Putamen (tissue), 1 donor: ENCODE measurements at places on chromosomes 1 and 21.

DNA sequence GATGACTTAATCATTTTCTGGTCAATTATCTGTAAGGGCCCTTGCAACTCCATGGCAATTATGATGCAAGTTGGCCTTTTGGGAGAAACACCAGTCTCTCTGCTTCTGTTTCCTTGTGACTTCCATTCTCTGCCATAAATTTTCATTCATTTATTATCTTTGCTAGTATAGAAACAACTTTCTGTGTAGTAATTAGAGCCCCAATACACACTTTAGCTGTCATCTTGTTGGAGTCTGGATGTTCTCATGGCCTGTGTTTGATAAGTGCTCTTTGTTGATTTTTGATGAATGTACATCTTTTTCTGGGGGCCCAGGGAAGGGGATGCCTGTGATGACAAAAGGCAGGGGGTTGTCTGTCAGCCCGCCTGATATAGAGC, 22.4 kb downstream of the PROX1 start:
- no peak for DNase-seq

DNA sequence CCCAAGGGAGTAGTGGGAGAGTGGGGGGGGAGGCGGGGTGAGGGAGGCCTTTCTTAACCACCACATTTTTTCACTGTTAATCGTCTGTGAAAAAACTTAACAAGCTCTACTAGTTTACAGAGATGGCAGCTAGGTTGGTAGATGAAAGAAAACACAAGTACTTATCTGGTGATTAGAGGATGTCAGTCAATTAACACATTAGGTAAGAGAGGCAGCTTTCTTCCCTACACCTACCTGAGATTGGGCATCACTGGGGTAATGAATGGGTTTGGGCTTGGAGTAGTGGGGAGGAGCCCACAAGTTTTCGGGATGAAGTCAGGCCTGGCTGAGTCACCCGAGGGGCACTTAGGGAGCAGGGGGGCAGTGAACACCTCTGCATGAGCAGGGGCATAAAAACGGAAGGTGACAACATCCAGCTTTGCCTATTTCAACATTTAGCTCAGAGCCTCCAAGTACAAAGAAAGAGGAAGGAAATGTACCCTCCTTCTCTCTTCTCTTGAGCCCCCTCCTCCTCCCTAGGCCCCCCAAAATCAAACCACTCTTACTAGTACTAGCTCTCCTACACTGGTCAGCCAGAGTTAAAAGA, 2.5 kb downstream of the LBR start:
- DNase-seq, result no peak

DNA sequence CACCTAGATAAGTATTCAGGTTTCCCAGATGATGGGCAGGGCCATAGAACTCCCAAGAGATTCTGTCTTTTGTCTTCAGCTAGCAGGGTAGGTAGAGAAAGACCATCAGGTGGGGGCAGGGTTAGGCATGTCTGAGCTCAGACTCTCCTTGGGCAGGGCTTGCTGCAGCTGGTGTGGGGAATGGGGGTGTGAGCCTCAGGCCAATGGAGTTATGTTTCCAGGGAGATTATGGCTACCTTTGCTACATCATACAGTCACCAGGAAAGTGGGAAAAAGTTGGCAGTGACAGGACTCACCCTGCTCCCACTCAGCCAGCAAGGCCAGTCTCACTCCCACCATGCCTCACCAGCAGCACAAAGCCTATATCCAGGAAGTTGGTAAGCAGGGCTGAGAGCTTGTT, 77.8 kb downstream of the DRAM2 start:
- no peak for DNase-seq

- DNase-seq, result no peak
Observed at GRCh38 chr1:204445860-204446412, 34.3 kb upstream of the PPP1R15B start.

DNA sequence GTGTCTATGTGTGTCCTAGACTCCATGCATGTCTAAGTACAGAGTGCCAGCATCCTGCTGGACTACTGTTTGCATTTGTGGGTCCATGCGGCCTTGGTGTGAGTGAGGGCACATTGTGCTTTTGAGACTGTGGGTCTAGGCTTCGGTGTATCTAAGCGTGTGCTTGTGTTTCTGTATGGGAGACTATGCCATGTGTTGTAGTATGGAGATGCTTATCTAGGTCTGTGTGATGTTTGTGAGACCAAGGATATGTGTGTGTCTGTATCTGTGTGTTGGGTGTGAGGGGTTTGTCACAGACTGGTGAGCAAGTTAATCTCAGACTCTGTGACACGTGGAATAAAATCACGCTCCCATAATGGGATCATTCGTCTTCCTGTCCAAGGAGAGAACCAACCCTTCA, 14.5 kb downstream of the AHDC1 start:
- no peak for DNase-seq

DNA sequence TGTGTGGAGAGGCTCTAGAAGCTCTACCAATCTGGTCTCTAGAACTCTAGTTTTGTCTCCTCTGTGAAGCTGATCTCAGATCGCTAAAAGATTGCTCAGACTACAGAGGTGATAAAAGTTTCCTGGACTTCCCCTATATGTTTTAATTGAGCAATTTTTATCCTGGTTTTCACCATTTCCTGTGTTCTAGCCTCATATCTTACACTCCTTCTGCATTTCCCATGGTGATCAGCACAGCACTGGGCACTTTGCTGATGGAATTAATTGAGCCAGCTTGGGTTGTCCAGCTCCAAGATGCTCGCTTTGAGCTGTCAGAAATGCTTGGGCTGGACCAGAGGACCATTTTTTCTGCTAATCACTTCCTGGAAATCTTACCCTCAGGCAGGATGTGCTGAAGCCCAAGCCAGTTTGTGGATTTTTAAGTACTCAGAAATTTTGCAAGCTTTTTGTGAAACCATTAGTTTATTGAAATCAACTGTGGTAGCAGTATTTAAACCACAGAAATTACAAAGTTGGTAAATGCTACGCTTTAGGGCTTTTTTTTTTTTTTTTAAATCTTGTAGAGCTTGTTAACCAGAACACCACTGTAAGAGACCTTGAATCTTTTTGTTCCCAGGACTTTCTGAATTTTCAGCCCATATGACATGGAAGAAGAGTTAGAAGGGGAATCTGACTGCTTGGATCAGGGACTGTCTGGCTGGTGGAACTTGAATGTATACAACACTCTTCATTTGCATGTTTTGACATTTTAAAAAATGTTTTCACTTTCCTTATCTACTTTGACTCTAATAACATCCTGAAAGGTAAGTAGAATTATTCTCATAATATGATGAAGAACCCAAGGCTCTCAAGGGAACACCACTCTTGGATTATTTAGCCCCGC, 28.4 kb downstream of the CD48 start:
- DNase-seq, result no peak

- no peak for DNase-seq
Observed at GRCh38 chr1:114232691-114233090, 79.0 kb upstream of the SYT6 start.

DNA sequence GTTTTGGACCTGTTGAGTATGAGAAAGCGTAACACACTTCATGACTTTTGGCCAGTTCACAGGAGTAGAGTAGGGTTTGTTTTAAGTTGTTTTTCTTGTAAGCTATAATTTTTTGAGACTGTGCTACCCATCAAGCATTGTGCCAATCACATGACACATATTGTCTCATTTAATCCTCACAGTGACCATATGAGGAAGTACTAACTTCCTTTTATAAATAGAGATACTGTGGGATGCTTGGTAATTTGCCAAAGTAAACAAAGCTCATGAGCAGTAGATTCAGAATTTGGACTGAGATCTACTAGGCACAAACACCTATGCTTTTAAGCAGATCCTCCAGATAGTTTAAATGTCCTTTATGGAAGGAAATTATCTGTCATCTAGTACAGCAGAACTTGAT, 178.3 kb downstream of the CACNA1E start:
- no peak for DNase-seq

- no peak for DNase-seq
Observed at GRCh38 chr1:158112994-158113758, 67.5 kb upstream of the CD1D start.

- DNase-seq, result no peak
Observed at GRCh38 chr1:8567146-8567545, 249.2 kb downstream of the SLC45A1 start.

GRCh38 chr21:42797522-42797921, 81.8 kb downstream of the WDR4 start:
- DNase-seq, result no peak

DNA sequence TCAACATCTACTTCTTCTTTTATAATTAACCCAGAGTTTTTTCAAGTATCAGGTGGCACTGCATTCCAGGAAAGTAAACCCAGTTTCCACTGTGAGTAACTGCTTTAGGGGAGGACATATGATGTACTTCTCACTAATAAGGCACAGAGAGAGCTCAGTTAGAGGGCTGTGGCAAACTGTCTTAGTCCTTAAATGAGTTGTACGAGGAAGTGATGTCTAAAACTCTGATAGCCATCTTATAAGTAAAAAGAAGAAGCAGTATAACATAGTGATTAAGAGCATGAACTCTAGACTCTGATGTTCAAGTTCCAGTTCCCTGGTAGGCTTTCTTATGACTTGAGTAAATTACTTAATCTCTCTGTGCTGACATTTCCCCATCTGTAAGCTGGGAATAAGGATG, 58.7 kb upstream of the PTGS2 start:
- DNase-seq, result no peak

- peak; percentile 2 for DNase-seq
Observed at GRCh38 chr1:230572121-230573105, 69.9 kb upstream of the COG2 start.

DNA sequence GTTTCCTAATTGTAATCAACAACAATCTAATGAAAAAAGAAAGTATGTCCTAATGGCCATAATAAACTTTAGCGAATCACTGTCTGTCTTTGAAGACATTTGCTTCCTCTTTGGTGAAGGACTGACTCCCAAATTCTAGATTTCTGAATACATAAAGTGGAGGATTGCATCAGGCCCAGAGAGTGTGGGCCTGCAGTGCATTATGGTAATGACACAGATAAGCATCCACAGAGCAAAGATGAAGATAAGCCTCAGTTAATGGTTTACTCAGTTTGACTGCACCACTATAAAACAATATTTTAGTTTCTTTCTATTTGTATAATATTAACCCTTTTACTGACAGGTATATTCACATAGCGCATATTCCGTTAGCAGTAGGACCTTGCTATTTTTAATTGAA, 365.5 kb downstream of the KCTD3 start:
- DNase-seq, result no peak

DNA sequence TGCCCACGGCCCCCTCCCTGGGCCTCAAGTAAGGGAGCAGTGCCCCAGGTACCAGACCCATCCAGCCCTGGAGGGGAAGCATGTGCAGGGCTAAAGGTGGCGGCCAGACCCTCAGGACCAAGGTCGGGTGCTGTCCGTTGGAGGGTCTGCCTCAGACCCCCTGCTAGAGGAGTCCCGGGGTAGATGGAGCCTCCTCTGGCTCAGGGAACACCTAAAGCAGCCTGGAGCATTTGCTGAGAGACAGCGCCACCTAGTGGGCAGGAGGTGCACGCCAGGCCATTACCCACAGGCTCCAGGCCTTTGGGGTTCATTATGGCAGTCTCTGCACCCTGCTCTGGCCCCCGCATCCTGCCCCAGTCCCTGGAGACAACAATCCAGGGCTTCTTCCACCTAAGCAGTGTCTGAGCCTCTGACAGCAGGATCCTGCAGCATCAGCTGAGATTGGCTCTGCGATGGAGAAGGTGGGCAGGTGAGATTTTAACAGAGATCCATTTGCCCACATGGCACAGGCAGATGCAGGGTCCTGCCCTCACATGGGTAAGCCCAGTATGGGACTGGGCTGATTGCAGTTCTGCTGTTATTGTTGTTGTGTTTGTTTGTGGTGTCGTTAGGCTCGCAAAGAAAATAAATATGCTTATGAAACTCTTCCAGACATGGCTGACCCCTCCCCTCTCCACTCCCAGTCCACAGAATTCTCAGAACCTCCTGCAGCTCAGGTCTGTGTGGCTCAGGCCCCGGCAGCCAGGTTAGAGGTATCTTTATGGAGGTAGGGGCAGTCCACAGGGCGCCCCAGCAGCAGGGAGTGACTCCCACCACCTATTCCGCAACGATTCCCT, 42.4 kb downstream of the CTNNBIP1 start:
- peak; percentile 58 for DNase-seq

DNA sequence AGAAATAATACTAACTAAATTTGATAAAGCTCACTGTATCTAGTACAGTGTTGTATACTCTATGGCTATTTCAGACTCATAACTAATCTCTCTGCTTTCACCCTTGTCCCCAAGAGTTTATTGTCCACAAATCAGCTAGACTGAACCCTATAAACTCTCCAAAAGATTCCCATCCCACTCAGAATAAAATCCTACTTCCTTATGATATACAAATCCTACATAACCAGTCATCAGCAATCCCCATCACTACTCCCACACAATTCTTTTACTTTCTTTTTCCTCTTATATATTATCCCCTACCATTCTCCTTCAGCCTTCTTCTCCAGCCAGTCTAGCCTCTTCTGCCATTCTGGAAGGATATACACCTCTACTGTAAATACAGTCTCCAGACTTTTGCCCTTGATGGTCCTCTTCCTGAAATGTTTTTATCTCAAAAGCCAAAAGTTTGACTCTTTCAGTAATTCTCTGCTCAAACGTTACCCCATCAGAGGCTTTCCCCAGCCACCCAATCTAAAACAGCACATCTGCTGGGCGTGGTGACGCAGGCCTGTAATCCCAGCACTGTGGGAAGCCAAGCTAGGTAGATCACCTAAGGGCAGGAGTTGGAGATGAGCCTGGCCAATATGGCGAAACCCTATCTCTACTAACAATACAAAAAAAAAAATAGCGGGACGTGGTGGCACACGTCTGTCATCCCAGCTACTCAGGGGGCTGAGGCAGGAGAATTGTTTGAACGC, 41.6 kb downstream of the ABL2 start:
- DNase-seq, result no peak

DNA sequence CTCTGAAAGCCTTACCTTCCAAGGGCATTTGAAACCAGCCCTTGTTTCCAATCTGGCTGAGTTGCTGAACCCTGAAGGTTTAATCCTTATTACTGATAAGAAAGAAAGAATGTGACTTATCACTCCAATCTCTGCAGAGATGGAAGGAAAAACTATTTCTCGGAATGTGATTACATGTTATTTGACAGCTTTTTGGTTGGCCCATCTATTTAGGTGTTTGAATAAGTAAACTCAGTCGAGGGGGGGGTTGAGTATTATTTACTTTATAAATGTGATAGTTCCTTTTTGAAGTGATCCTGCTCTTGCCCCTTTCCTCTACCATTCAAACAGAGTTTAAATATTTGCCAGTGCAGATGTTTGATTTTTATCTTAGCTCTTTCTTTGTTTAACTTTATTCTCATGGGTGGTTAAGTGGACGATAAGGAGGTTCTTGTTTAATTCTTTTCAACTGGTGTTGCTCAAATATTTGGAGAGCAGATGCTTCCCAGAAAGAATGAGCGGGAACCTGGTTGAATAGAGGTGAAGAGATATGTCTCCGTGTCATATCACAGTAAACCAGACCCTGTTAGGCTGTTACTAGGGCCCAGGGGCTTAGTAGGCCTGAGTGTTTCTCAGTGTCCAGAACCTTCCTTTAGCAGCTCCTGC, 126.1 kb downstream of the CACHD1 start:
- no peak for DNase-seq
